ENCODE measurements at places on chromosomes 13 and 19. TPM values are rescaled to one million over a fixed set of nuclear protein-coding genes. Genes with fewer than 3 reads are reported as not detected.

The CPT1C gene
- 20.4 TPM for total RNA-seq

The IFNL1 gene
- total RNA-seq: not detected

The ZNF845 gene
- 10.2 TPM for total RNA-seq

The ERICH4 gene
- not detected for total RNA-seq

The RXFP2 gene
- total RNA-seq: not detected

The RASAL3 gene
- total RNA-seq: not detected

The NFIX gene
- 135 TPM for total RNA-seq

The ADGRE2 gene
- total RNA-seq: not detected

The COX6B1 gene
- 153 TPM for total RNA-seq

The SERTAD3 gene
- 37.6 TPM for total RNA-seq

The CYP2A7 gene
- not detected for total RNA-seq

The C1QTNF9 gene
- not detected for total RNA-seq

The ANKRD24 gene
- total RNA-seq: 0.49 TPM

The ADGRE3 gene
- not detected for total RNA-seq

The PODNL1 gene
- total RNA-seq: 7.2 TPM

The SMIM44 gene
- not detected for total RNA-seq

The CYP2A6 gene
- not detected for total RNA-seq

The GAMT gene
- 28.8 TPM for total RNA-seq

The AMH gene
- total RNA-seq: 2.1 TPM

The ZNF549 gene
- 8.8 TPM for total RNA-seq

The PSG11 gene
- not detected for total RNA-seq

The CNFN gene
- not detected for total RNA-seq

The KLK11 gene
- total RNA-seq: not detected

The ZNF493 gene
- total RNA-seq: 13.8 TPM

The KLK12 gene
- not detected for total RNA-seq

The CACNG7 gene
- total RNA-seq: not detected

The HMG20B gene
- 77.6 TPM for total RNA-seq

The SLC6A16 gene
- total RNA-seq: 0.12 TPM

The ZNF30 gene
- 2.6 TPM for total RNA-seq

The CEACAM1 gene
- total RNA-seq: 1.5 TPM

The SIGLEC5 gene
- total RNA-seq: not detected

The NLRP5 gene
- total RNA-seq: not detected

The ANGPTL8 gene
- total RNA-seq: not detected

The SLC10A2 gene
- not detected for total RNA-seq

The DHDH gene
- not detected for total RNA-seq

The SPRY2 gene
- total RNA-seq: 26.3 TPM

The SPC24 gene
- 9.0 TPM for total RNA-seq

The CEACAM18 gene
- not detected for total RNA-seq

The ZNF562 gene
- 43.7 TPM for total RNA-seq

The KXD1 gene
- 90.2 TPM for total RNA-seq

The METTL21C gene
- total RNA-seq: not detected

The PPP1R12C gene
- 64.6 TPM for total RNA-seq

The LILRA1 gene
- total RNA-seq: not detected

The SYCN gene
- total RNA-seq: not detected

The URAD gene
- total RNA-seq: not detected

The DENND1C gene
- not detected for total RNA-seq

The FAM124A gene
- 0.97 TPM for total RNA-seq

The ARHGAP35 gene
- total RNA-seq: 66.0 TPM

The RDH8 gene
- not detected for total RNA-seq

The CFD gene
- total RNA-seq: 41.1 TPM

The ZNF577 gene
- total RNA-seq: 5.2 TPM

The PDX1 gene
- not detected for total RNA-seq

The CBARP gene
- total RNA-seq: 4.2 TPM

The MAST1 gene
- total RNA-seq: 0.36 TPM

The ATXN8OS gene
- not detected for total RNA-seq

Measured in hair follicle dermal papilla cell (primary cell).